ENCODE measurements at places on chromosomes 11 and 22. TPM values are rescaled to one million over a fixed set of nuclear protein-coding genes. Genes with fewer than 3 reads are reported as not detected.

GRCh38 chr22:29150701-29151100 lies 55.0 kb upstream of the EMID1 start:
- DNase-seq = no peak
- peaks cover 16% of the 10 kb centered on the region for H3K27me3 ChIP-seq
- H3K36me3 ChIP-seq = no peaks in the 10 kb centered on the region
- H3K4me1 ChIP-seq = peaks cover 6% of the 10 kb centered on the region

DNA sequence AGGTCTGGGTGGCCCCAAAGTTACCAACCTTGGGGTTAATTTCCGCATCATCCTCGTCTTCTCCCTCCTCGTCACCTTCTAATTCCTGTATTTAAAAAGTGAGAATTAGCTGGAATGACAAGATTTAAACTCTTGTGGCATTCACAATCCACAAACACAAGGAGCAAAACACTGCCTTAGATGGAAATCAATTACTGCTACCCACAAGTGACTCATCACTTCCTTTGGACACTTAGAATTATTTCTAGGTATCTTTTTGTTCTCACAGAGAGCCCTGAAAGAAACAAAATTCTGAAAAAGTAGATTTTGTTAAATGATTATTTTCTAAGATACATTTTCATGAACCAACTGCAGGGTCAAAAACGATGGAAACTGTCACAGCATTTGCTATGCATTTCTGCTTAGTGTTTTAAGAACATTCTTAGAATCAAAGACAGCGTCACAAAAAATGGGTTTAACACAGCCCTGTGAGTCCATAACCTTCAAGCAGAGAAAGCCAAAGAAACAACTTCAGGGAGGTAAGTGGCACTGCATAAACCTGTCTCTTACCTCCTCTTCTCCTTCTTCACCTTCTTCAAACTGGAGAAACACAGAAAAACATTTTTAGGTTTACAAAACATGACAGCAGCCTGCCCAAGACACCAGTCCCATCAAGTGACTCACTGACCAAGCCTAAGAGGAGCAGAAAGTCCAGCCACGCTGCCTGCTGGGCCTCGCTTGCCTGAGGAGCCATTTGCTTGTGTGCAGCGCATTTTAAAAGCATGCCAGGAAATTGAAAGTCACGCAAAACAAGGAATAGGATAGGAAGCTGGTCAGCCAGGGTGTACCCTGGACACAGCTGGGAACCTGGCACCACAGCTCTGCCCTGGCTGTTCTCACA lies 22.3 kb upstream of the PHLDA2 start:
- H3K4me1 ChIP-seq = peaks cover 7% of the 10 kb centered on the region
- peaks cover 29% of the 10 kb centered on the region for H3K36me3 ChIP-seq
- no peak overlapping the region for H3K27ac ChIP-seq
- DNase-seq = no peak
- no peak overlapping the region for H3K4me3 ChIP-seq

- H3K36me3 ChIP-seq = peaks cover 8% of the 10 kb centered on the region
- H3K4me1 ChIP-seq = no peaks in the 10 kb centered on the region
- H3K27ac ChIP-seq = no peak overlapping the region
- no peak for DNase-seq
- H3K27me3 ChIP-seq = no peaks in the 10 kb centered on the region
These were observed 269.7 kb downstream of the DYNC2H1 start for GRCh38 chr11:103378931-103379330.

DNA sequence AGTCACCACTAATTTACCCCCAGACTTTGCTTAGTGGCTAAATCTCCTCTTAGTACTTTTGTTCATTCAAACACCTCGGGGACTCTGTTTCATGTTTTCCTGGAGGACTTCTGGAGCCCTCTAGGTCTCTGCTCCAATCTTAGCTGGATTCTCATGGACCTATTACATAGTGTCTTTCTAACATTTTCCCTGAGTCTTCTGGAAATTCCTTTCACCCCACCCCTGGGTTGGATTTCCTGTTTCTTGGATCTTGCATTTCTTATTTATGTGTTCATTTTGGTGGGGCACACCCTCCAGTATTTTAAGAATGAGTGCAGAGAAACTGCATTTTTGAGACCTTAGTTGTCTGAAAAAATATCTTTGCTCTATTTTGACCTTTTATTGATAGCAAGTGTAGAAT lies 220.1 kb downstream of the BLID start:
- H3K36me3 ChIP-seq = no peaks in the 10 kb centered on the region
- no peaks in the 10 kb centered on the region for H3K27me3 ChIP-seq
- no peak overlapping the region for H3K4me3 ChIP-seq
- no peak overlapping the region for H3K27ac ChIP-seq
- H3K4me1 ChIP-seq = peaks cover 9% of the 10 kb centered on the region

DNA sequence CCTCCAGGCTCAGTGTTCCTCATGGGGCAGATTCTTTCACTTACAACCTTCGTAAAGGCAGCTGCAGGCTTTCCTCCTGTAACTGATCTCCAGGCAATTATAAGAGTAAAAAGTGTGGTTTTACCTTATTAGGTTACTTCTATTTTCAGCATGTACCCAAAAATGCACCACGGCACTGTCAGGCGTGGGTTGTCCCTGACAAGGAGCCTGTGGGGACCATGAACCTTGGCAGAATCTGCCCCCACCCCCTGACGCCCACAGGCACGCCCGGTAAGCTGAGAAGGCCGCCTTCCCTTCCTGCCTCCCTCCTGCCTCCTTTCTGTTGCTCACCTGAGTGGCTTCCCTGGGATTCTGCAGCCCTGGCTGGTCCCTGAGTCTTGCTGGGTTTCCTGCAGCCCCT lies 1383.3 kb downstream of the TBC1D22A start:
- no peaks in the 10 kb centered on the region for H3K4me1 ChIP-seq
- no peak overlapping the region for H3K4me3 ChIP-seq
- H3K36me3 ChIP-seq = no peaks in the 10 kb centered on the region
- H3K27me3 ChIP-seq = peaks cover 52% of the 10 kb centered on the region

DNA sequence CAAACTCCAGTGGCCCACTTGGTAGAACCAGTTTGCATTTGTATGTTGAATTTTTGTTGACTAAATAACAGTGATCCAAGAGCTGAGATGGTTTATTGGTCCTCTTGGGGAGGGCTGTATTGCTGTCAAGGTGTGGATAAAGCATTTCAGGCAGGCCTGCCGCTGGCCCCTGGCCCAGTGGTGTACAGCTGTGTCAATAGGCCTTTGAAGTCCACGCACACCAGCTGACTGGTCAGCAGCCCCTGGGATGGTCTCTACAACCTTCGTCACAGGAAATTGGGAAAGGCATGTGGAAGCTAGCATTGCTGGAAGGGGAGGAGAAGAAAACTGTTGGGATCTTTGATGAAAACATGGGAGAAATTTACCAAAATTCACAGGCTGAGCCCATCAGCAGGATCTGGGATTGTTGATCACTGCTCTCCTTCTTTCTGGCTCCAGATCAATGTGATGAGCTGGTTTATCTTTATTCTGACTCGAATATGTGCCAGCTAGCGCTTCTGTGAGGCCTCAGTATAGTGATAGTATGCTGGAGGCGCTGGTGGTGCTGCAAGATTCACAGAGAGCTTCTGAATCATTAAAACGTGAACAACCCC lies 12.5 kb upstream of the E2F8 start:
- H3K4me3 ChIP-seq = no peak overlapping the region
- H3K36me3 ChIP-seq = peaks cover 3% of the 10 kb centered on the region
- no peak overlapping the region for H3K27ac ChIP-seq
- H3K4me1 ChIP-seq = no peaks in the 10 kb centered on the region
- peaks cover 5% of the 10 kb centered on the region for H3K27me3 ChIP-seq

DNA sequence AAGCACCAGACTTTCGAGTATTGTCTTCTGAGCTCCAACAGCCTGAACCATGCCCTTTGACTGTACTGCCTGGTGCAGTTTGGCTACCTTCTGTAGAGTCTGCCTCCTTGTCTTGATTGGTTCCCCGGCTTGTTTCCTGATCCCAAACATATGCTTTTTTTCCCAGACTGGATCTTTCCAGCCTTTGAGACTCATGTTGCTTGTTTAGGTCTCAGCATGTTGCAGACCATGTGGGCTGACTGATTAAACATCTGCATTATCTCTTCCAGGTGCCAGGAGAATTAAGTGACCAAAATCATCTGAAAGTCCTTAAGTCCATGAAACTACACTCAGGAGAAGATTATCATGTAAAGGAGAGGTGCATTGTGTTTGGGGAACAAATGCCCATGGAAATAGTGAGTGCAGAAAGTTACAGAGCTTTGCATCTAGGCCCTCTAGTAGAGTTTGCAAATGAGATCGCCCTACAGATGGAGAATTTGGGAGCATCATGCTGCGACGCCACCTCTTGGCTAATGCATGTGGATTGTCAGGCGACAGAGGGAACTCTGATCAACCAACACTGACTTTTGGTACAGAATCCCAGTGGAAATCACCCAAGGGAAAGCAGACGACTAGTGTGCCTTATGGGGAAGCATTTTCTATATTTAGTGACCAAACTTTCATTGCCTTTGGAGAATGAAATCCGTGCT lies 188.8 kb downstream of the BLID start:
- peaks cover 2% of the 10 kb centered on the region for H3K4me1 ChIP-seq
- H3K27me3 ChIP-seq = peaks cover 11% of the 10 kb centered on the region
- DNase-seq = no peak

GRCh38 chr11:24496386-24496735 lies 492 bp upstream of the LUZP2 start:
- no peak for DNase-seq
- no peaks in the 10 kb centered on the region for H3K36me3 ChIP-seq
- peak overlapping the region; percentile 79 for H3K4me3 ChIP-seq

GRCh38 chr22:29310065-29310862 lies 3.8 kb downstream of the GAS2L1 start:
- peaks cover 26% of the 10 kb centered on the region for H3K27me3 ChIP-seq
- H3K36me3 ChIP-seq = no peaks in the 10 kb centered on the region
- H3K4me1 ChIP-seq = peaks cover 3% of the 10 kb centered on the region
- H3K27ac ChIP-seq = no peak overlapping the region
- no peak overlapping the region for H3K4me3 ChIP-seq

GRCh38 chr11:59255281-59255680 lies 42.6 kb upstream of the MPEG1 start:
- no peak overlapping the region for H3K27ac ChIP-seq
- H3K4me1 ChIP-seq = peaks cover 1% of the 10 kb centered on the region
- H3K27me3 ChIP-seq = no peaks in the 10 kb centered on the region
- no peaks in the 10 kb centered on the region for H3K36me3 ChIP-seq
- H3K4me3 ChIP-seq = no peak overlapping the region

DNA sequence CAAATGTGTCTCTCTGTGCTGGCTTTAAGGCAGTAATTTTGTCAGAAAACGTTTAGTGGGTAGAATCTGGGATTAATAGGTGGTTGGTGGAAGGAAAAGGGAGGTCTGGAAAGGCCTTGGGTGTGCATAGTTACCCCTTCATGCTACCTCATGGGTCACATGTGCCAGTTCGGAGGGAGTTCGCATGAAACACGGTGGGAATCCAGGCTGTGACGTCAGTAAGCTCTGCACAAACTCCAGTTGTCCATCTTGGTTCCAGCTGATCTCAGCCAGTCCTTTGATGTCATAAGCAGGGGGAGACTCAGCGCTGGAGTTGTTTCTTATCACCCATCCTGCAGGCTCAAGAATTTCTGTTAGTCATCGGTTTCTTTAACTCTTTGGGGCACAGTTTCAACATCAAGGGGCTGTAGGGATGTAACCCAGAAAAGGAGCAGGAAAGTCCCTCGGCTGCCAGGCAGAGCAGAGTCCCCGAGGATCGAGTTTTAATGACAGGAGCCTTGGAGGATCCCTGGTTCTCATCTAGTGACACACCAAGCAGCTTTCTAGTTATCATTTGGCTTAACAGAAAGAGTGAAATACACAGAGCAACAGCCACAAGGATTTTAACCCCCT lies 28.9 kb downstream of the MOV10L1 start:
- peaks cover 11% of the 10 kb centered on the region for H3K27me3 ChIP-seq
- no peak for DNase-seq
- H3K4me1 ChIP-seq = peaks cover 14% of the 10 kb centered on the region
- H3K36me3 ChIP-seq = no peaks in the 10 kb centered on the region
- H3K27ac ChIP-seq = no peak overlapping the region

DNA sequence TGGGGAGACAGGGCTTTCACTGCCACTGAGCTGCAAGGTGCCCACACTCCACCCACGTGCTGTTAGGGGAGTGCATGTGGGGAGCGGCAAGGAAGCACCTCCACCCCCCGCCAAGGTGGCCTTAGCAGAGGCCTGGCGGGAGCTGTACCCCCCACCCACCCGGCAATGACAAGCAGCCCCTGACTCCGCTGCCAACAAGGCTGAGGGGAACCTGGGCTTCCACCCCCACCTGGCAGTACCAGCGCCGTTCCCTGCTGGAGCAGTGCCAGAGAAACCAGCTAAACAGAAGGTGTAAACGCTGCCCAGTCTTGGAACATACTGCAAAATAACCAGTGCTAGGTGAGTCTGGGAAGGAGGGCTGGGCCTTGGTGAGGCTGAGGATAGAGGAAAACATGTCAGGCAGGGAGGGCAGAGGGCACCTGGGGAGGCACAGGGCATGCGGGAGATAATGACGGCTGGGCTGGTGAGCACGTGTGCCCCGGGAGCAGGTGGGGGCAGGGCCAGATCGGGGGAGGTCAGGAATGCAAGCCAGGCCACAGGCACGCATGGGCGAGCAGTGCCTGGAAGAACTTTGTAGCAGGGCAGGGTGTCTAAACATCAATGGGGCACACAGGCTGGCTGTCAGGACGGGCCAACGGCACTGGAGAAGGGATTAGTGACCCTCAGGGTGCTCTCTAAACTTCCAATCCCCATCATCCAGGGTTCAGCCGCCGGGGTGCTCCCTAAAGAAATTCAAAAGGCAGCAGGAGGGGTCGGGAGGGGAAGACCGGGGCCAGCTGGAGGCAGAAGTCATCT lies 6.6 kb downstream of the CERK start:
- no peak overlapping the region for H3K27ac ChIP-seq
- peaks cover 5% of the 10 kb centered on the region for H3K36me3 ChIP-seq
- H3K4me1 ChIP-seq = peaks cover 22% of the 10 kb centered on the region
- no peak for DNase-seq
- no peaks in the 10 kb centered on the region for H3K27me3 ChIP-seq
- H3K4me3 ChIP-seq = no peak overlapping the region

- DNase-seq = no peak
- peaks cover 4% of the 10 kb centered on the region for H3K36me3 ChIP-seq
- no peaks in the 10 kb centered on the region for H3K4me1 ChIP-seq
- H3K27me3 ChIP-seq = no peaks in the 10 kb centered on the region
- no peak overlapping the region for H3K4me3 ChIP-seq
These were observed 83.3 kb downstream of the ATG16L2 start for GRCh38 chr11:72897506-72897905.

- no peaks in the 10 kb centered on the region for H3K27me3 ChIP-seq
- H3K4me3 ChIP-seq = no peak overlapping the region
These were observed 267.8 kb downstream of the TBC1D22A start for GRCh38 chr22:47030143-47030661.

- H3K36me3 ChIP-seq = no peaks in the 10 kb centered on the region
- peaks cover 15% of the 10 kb centered on the region for H3K27me3 ChIP-seq
- H3K27ac ChIP-seq = no peak overlapping the region
These were observed 66.7 kb upstream of the DBX1 start for GRCh38 chr11:20226933-20227332.

DNA sequence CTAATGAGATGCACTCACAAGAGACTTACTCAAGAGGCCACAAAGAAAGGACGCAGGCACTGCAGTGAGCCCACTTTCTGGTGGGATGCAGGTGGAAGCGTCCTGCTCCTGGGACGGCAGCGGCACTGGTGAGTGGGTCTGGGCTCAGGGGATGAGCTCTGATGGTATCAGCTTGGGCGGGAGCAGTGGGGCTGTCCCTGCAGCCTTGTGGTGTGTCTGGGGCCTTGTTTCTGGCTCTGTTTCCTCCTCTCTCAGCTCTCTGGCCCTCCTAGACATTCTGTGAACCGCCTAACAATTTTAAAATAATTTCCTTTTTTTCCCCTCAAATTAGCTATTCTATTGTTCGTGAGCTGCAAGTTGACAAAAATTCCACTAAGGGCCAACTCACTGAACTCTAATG lies 8.8 kb upstream of the ST14 start:
- H3K4me1 ChIP-seq = peaks cover 14% of the 10 kb centered on the region
- H3K27me3 ChIP-seq = peaks cover 1% of the 10 kb centered on the region
- no peak overlapping the region for H3K4me3 ChIP-seq
- no peak overlapping the region for H3K27ac ChIP-seq

The CNIH2 gene
- 21.3 TPM for total RNA-seq

The KCNJ4 gene
- total RNA-seq = 2.2 TPM

The MS4A7 gene
- total RNA-seq = not detected

The FGF19 gene
- not detected for total RNA-seq
